ENCODE measurements at places on chromosomes 4 and X.

DNA sequence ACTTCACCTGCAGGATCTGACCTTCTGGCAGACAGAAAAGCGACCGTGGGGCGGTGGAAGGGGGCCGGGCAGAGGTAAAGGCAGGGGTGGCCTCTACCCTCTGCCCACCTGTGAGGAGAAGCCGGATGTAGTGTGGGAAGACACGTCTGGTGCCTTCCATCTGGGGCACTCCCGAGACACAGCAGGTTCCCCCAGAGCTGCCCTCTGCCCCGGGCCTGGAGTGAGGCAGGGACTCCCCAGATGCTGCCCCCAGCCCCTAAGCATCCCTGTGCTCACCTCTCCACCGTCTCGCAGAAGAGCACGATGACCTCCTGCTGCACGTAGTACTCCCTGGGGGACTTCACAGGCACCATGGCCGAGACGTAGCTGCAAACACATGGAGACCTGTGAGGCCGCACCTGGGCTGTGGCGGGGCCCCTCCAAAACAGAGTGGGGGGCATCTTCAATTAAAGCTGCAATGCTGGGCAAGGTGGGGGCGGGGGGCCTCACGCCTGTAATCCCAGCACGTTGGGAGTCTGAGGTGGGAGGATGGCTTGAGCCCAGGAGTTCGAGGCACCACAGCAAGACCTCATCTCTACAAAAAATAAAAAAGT, 75.3 kb upstream of the MXD4 start:
- DNase-seq = no peak

GRCh38 chrX:71195964-71196649, 26.9 kb upstream of the GJB1 start:
- peak; percentile 32 for DNase-seq

GRCh38 chr4:1413204-1413663, 7.0 kb upstream of the NKX1-1 start:
- DNase-seq = no peak

- DNase-seq = peak; percentile 15
Observed at GRCh38 chr4:103076747-103077347, at the start of gene SLC9B2. Gene SLC9B2 (minus strand): TSS chr4:103076761. CDS start chr4:103067550, 9,211 bp downstream.

DNA sequence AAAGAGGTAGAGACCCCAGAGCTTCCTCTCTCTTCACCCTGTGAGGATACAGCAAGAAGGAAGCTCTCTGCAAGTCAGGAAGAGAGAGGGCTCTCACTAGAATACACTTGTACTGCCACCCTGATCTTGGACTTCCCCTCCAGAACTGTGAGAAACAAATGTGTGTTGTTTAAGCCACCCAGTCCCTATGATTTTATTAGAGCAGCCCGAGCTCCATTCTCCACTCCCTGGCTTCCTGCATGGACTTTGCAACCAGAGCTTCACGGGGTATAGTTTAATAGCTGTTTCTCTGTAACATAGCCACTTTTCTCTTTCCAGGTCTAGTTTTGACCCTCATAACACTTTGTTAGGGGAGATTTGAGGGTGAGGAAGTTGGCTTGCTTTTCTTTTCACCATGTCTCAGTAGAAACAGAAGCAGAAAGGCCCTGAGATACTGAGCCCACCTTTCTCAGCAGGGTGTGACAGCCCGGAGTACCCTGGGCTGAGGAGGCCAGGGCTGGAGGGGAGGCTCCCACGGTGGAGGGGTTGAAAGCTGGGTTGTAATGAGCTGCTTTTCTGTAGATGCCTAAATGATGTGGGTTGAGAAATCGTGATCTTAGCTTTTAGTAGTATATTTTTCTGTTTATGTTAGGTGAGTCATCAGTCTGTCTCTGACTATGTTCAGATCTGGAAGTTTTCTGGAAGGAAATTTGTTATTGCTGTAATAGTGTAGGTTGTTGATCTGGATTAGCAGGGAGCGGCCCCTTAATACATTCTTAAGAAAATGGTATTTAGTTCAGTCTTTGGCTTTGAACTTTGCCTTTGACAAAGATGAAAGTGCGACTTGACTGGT, 118.6 kb downstream of the PTTG2 start:
- DNase-seq = no peak

GRCh38 chr4:142598132-142598531, 248.0 kb downstream of the INPP4B start:
- DNase-seq = no peak

DNA sequence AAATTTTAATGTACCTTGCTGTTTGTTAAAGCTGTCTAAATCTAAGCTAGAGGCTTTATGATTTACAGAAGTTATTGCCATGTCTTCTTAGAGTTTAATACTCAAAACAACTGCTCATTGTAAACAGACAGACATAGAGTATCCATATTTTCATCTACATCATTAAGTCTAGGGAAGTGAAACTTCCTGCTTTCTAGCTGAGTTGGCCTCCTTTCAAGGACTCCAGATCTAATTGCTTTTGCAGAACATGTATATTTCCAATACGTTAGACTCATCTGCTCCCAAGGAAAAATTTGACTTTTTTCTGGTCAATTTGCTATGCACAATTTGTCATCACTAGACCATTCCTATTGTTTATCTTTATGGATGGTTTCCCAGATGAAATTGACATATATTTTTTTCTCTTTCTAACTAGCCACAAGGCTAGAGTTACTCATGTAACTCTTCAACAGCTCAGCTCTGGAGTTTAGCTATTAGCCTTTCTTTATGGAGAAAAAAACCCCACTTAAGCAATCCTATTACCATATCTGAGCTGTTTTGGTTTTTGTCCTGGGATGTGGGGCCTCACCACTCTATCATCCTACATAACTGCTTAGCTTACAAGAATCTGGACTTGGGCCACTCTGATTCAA, 122.9 kb downstream of the PPA2 start:
- no peak for DNase-seq

- peak; percentile 66 for DNase-seq
Observed at GRCh38 chrX:136586386-136586785, 54.4 kb downstream of the VGLL1 start.

DNA sequence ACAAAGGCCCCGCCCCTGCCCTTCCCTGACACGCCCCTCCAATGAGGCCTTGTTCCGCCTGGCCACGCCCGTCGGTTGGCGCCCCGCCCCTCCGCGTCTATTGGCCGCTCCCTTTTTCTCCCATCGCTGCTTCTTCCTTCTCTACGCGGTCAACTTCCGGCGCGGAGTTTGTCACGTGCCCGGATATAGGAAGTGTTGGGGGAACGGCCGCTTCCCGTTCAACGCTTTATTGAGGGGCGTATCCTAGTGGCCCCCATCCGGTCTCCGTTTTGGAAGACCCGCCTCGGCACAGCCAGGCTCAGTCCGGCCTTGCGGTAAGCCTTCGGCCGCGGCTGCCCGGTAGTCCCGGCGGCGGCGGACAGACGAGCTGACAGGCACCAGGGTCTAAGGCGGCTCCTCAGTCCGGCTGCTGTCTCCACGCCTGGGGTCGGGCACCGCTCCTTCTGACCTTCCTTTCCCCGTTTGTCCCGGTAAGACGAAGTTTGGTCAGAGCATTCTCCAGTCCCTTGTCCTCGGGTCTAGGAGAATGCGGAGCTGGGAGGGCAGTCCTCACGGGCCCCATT, at the start of gene EXOC1:
TSS of gene EXOC1 (plus strand) at position 165 of the 563 bp plus-strand sequence. CDS start 4,676 bp downstream, outside the sequence.
- DNase-seq = peak; percentile 98

DNA sequence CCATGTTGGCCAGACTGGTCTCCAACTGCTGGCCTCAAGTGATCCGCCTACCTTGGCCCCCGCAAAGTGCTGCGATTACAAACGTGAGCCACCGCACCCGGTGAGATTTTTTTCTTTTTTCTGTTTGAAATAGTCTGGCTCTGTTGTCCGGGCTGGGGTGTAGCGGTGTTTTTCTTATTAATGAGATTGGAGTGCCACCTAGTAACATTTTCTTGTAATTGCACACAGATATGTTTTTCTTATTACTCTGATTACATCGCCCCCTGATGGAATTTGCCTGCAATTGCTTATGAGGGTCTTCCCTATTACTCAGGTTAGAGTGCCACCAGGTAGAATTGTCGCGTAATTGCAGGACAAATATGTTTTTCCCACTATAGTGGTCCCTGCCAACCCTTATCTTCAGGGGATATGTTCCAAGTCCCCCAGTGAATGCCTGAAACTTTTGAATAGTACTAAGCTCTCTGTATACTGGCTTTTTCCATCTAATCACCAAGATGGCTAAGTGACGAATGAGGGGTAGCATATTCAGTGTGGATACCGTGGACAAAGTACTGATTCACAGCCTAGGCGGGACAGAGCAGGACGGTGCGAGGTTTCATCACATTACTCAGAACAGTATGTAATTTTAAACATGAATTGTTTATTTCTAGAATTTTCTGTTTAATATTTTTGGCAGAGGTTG, 8.6 kb upstream of the PDHA1 start:
- DNase-seq = peak; percentile 76

GRCh38 chr4:113747949-113748348, 13.6 kb downstream of the CAMK2D start:
- no peak for DNase-seq

GRCh38 chr4:46491455-46491854, 101.5 kb upstream of the GABRA2 start:
- DNase-seq = no peak

- no peak for DNase-seq
Observed at GRCh38 chr4:141348573-141348972, 127.9 kb downstream of the ZNF330 start.

DNA sequence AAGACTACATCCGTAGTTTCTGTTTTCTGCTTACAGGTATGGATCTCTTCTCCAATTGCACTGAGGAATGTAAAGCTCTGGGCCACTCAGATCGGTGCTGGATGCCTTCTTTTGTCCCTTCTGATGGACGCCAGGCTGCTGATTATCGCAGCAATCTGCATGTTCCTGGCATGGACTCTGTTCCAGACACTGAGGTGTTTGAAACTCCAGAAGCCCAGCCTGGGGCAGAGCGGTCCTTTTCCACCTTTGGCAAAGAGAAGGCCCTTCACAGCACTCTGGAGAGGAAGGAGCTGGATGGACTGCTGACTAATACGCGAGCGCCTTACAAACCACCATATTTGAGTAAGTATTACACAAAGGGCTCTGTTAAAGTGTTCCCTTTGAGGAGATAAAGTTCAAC, 13.8 kb downstream of the PCDH10 start:
- DNase-seq = no peak

- no peak for DNase-seq
Observed at GRCh38 chr4:164926301-164926700, 49.3 kb downstream of the APELA start.

- no peak for DNase-seq
Observed at GRCh38 chrX:24412637-24413363, 52.3 kb upstream of the PDK3 start.

DNA sequence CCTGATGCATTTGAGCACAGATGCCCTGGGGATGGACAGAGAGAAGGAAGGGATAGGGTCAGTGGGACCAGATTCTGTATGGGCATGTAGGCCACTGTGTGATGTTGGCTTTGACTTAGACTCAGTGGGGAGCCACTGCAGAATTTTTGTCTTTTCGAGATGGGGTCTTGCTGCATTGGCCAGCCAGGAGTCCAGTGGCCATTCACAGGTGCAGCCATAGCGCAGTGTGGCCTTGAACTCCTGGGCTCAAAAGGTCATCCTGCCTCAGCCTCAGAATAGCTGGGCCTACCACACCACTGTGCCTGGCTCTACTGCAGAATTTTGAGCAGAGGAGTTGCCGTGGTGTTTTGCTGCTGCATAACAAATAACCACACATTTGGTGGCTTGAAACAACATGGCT, 22.8 kb downstream of the TBC1D14 start:
- DNase-seq = no peak

DNA sequence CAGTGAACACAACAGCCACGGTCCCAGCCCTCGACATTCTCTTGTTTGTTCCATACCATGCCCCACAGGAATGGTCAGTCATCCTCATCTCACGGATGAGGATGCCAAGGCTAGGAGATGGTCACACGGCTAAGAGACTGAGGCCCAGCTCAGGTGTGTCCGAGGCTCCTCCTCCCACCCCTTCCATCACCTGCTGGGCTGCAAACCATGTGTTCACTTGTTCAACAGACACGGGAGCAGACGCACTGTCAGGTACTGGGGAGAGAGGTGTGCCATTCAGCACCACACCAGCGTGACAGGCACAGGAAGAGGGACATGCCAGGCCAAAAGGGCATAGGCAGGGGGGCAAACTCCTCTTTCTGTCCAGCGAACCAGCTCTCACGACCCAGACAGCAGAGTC, 45.9 kb downstream of the ABLIM2 start:
- no peak for DNase-seq

GRCh38 chrX:23789386-23790154, 6.6 kb downstream of the SAT1 start:
- DNase-seq = no peak

DNA sequence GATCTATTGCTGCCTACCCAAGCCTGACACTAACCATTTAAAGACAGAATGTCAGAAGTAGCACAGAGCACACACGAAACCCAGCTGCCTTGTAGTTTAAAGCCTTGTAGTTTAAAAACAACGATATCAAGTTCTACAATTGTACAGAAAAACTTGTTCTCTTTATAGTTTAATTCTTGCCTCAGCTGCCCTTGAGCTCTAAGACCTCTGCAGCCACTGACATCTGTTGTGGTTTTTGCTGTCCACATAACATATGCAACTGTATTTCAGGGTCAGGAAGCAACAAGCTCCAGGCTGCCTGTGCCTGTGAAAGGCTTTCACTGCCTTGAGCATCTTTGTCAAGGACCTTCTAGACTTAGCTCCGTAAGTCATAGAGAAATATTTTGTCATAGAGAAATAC, 227.2 kb downstream of the SPCS3 start:
- no peak for DNase-seq

- DNase-seq = no peak
Observed at GRCh38 chrX:143206966-143207365, 181.2 kb downstream of the SPANXN4 start.

DNA sequence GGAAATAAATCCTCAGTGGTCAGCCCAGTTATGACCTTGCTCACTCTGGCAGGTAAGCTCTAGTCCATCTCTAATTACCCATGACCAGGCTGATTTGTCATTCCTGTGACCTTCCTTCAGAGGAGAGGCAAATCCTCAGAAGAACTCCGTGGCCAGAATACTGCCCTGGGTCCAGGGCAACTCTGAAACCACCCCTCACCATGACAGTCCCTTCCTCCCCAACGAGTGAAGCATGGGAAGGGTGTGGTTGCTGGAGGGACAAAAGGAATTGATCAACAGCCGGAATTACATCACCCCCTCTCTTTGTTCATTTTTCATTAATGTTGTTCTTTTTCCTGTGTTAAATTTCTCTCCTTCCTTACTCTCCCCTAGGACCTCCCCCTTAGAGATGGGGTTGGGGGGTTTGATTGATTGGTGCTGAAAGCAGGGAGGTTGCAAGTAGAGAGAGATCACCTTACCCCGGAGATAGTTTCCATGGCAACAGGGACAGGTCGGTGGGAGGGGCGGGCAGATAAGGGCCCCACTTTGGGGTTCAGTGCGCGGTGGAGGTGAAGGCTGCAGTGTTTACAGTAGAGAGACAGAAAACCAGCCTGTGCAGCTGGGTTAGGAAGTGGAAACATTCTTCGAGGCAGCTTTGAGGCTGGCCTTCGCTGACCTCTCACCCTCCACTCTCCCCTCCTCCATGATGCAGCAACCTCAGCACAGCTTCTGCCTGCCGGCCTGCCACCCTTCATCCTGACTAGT, 647.4 kb downstream of the BCOR start:
- no peak for DNase-seq

DNA sequence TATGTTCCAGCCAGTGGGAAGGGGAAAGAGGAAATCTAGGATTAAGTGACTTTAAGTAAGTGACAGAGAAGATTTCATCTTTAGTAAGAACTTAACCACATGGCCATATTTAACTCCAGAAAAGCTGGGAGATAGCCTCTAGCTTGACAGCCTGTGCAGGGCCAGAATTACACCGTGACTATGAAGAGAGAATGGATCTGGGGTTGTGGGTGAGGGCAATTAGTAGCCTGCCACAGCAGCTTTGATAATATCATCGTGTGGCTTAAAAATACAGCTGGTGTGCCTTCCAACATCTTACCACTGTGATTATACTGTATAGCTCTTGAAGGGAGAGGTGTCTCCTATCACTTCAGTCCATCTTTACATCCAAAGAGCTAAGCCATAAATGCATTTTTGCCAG, 57.6 kb upstream of the TBC1D9 start:
- no peak for DNase-seq
